ENCODE measurements at places on chromosomes 2 and 18.

- DNase-seq, result no peak
Measured at GRCh38 chr2:62578803-62579640, 73.0 kb upstream of the TMEM17 start.

DNA sequence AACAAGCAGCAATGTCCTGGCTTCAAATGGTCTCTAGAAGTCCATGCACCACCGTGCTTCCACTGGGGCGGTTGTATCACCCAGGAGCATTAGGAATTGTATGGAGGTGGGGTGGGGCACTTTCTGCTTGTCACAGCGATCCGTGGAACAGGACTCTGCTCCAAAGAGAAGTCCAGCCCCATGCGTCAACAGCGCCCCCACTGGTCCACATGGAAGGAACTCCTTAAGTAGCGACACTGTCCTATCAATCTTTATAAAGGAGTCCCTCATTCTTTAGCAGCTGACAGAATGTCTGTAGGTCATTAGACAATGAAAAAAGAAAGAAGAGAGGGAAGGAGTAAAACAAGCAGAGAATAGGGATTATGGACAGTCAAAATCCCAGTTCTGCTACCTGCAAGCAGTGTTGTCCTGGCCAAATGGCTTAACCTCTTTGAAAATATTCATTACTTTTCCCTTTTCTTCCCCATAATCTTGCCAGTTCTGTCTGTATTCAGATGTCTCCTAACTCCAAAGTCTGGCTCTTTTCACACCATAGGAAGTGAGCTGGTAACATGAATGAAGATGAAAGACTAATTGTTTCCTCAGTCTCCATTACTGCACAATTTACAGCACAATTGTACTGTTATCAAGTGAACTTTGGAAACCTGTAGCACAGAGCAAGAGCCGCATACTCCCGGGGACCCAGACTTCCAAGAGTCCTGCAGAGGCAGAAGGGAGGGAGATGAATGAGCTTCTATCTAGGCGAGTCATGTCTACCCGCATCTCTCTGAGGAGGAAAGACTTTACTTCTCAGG is 9.9 kb downstream of the NFE2L2 start:
- DNase-seq, result no peak

DNA sequence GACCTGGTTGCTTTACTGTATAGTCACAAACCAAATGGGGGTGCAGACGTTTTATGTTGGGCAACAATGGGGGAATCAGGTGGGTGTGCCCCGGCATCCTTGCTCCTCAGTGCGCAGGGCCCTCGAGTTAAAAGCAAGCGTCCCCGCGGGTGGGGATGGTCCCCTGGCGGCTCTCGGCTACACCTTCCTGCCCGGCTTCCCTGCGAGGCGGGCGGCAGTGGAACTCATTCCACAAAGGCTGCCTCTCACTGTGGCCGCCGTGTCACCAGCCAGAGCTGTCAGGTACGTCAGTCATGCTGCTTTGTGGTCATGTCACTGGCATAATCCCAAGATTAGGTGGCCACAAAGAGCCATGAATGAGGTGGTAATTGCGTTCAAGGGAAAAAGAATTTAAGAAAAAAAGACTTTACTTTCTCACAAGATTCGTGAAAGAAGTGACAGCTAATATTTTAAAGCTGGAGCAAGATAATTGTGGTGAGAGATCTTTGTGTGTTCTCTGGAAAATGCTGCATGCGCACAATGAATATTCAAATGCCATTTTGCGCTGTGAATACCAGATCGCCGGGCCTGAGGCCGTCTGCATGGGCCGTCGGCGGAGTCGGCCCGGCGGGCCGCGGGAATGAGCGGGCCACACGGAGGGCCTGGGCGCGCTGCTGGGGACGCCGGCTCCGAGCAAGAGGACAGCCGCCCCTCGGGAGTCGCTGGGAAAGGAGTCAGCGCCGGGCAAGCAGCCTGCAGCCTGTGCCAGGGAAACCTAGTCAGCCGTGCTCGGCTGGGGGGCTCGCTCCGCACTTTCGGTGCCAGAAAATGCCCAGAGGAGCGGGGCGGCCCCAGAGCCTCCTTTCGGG is 82.3 kb upstream of the LDLRAD4 start:
- no peak for DNase-seq

DNA sequence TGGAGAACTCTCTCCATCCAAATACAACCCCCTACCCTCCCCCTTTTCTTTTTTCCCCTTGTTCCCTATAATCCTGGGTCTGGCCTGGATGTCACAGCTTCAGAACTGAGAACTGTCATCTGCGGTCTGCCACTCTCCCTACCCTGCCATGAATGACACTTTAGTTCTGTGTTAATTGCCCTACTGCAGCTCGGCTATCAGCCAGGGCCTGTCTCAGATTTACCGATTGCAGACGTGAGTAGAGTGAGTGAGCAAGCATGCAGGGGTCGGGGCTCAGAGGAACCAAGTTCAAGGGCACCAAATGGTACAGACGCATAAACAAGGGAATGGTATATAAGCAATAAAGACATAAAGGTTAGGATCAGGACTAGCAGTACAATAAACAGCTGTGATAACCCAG is 967.8 kb downstream of the BCL11A start:
- DNase-seq, result no peak

DNA sequence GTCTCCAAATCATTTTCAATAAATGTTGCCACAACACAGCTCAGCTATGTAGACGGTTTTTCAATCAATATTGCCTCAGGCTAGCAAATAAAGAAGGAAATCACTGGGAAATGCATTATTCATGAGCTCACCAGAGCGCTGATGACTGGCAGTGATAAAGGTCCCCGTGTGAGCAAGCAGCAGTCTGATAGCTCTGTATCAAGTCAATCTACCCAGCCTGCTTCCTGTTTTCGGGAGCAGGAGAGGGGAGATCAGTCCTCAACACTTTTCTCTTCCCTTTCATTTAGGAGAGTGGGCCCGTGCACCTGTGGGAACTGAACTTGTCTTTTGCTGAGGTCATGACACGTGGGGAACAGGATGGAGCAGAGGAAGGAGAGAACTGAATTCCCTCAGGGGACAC is 253.9 kb upstream of the SIX2 start:
- DNase-seq, result peak; percentile 36

GRCh38 chr2:8238521-8239230 is 443.2 kb upstream of the ID2 start:
- DNase-seq, result no peak

DNA sequence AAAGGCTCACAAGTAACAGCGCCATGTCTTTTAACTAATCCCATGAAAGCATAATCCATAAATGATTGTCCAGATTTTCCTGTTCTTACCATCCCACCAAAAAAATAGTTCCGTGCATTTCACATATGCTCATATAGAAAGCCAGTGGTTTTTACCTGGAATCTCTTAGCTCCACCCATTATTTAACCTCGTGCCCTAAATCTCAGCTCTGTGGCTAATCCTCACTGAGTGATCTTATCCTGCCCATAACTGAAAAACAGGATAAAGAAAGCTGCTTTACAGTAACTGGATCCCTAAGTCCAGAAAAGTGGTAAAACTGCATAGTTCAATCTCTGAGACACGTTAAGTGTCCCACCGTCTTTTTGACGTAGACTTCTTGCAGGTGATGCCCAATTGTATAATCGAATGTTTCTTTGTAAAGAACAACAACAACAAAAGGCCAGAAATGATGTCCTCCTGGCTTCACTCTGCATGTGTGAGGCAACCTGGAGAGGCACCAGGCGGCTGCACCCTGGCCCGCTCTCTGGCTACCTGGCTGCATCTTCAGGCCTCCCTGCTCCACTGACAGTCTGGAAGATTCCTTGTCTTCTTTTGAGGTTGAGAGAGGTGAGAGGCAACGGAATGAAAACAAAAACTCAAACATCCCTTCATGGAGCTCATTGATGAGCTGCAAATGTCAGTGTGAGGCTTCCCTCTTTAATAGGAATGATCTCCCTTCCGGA is 38.6 kb downstream of the FEZ2 start:
- no peak for DNase-seq

DNA sequence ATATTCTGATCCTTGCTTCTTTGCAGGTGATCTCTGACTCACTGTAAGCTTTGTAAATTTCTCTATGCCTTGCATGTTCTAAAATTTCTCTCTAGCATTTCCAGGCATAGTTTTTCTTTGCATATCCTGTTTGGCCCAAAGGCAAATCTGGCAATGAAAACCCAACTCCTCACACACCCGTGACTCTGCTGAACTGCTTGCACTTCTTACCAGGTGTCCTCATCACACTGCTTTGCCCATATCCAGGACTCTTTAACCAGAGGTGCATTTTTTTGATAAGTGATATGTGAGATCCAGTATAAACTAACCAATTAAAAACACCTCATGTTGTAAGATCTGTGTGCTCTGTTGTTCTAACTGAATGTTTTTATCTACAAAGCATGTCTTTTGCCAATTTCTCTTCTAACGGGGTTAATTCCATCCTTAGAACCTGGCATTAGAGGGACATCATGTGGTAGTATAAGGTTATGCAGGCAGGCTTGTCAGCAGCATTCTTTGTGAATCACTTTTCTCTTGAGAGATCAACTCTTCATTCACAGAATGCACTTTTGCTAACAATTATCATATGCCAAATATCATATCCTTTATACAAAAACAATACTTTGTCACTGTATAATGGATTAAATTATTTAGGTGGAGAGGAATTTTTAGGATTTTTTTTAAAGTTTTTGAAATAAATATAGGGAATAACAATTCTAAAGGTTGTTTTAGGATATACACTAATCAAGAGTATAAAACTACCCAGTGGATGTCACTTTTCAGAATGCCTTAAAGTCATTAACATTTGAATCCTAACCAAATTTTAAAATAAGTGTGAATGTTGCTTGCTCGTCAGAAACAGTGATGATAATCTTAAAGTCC is 20.8 kb upstream of the TMX3 start:
- DNase-seq, result no peak

- DNase-seq, result no peak
Measured at GRCh38 chr2:14081521-14081920, 551.0 kb upstream of the LRATD1 start.

GRCh38 chr18:10705786-10706185 is 180.0 kb downstream of the NAPG start:
- no peak for DNase-seq

DNA sequence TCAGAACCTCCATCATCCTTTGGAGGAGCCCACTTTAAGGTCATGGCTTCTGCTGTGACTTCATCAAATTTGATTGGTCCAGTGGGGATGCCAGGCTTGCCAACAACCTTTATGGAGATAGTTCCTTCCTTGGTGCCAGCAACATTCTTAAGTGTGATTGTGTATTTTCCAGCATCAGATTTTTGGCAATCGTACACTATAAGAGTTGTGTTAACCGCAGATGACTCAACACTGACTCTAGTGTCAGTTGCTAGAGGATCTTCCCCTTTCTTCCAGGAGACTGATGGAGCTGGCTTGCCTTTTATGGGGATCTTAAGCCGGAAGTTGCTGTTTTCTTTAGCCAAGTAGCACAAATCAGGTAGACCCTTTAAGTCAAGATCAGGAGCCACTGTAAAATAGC is 98.7 kb downstream of the PLEKHA3 start:
- no peak for DNase-seq

DNA sequence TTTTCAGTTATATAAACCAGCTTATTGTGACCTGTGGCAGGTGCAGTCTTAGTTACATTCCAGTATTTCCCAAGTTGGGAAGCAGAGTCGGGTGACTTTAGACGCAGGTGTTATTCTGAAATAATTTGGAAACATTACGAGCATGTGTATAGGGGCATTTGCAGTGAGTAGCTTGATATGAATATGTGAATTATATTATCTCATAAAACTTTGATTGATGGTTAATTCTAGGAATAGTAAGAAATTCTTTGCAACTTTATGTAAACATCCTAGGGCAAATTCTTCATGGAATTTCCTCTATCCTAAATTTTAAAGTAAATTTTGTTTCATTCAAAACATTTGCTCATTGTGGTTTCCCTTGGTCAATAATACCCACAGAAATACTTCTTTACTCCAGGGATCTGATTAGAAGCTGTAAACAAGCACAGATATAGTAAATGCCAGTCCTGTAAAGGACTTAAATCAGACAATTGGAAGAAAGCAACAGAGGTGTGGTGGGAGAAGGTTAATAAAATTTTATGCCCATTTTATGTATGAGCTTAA is 580.6 kb upstream of the CDH2 start:
- no peak for DNase-seq

- DNase-seq, result peak; percentile 44
Measured at GRCh38 chr18:59918320-59918755, 18.5 kb downstream of the PMAIP1 start.

- no peak for DNase-seq
Measured at GRCh38 chr2:237630216-237631000, 3.0 kb downstream of the LRRFIP1 start.

All from amniotic stem cell (primary cell).